ENCODE measurements at places on chromosomes 4 and X.

GRCh38 chr4:20281453-20281852 lies 29.7 kb downstream of the SLIT2 start:
- no peak overlapping the region for H3K27ac ChIP-seq
- no peaks in the 10 kb centered on the region for H3K36me3 ChIP-seq
- no peaks in the 10 kb centered on the region for H3K4me1 ChIP-seq
- H3K27me3 ChIP-seq, result no peaks in the 10 kb centered on the region

DNA sequence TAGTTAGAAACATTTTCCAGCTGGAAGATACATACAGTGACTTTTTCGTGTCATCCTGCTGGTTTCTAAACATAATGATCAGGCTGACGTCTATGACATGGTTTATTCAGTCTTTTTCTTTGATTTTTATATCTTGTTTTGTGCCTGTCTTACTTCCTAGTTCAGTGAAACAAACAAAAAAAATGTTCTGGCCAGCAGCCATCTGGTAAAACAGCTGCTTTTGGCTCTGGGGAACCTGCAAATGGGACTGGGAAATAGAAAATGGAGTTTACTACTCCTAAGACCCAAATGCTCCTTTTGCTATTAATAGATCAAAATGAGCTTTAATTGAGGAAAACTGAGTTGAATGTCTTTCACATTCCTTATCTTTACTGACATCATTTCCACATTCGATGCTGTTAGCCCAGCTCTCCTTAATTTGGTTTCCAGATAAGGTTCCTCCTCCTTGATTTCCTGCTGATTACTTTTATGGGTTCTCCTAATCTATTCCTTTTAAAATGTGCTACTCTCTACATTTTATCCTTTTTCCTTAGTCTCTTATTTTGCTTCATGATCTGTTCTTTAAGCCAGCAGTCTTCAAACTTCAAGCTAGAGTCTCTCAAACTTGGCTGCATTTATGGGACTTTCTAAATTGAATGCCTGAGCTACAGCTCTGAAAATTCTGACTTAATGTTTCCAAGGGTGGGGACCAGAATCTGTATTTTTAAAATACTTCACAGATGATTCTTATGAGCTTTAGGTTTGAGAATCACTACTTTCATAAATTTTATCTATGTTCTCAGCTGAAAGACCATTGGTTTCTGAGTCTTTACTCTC lies 499.5 kb downstream of the ANKRD50 start:
- H3K4me3 ChIP-seq, result no peak overlapping the region
- no peaks in the 10 kb centered on the region for H3K4me1 ChIP-seq
- H3K27ac ChIP-seq, result no peak overlapping the region
- no peak for DNase-seq

DNA sequence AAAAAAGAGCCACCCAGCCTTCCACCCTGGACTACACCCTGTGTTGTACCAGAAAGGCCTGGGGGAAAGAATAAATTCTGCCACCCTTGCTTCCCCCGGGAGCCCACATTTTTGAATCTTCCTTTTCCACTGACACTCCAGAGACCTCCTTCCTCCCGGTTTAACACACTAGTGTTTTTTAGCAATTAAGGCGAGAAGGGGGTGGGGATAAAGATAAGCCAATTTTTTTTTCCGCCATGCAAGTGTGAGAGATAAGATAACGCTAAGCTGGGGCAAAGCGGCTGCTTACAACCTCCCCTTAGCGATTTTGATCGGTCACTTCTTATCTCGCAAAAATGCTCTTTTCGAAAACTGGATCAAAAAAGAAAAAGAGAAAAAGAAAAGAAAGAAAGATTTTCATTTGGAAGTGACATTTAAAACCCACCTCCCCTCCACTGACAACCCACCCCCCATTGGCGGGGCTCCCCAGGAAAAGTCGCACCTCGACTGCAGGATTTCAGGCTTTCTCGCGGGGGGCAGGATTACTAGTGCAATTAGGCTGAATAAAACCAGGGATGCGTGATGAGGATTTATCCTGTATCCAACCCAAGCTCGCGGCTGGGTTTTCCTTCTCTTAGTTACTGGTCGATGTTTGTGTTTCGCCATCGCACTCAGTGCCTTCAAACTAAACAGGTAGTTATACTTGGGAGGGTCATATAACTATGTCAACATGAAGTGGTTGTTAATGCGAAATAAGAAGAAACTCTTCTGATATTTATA lies 6.0 kb upstream of the BCOR start:
- H3K27ac ChIP-seq, result no peak overlapping the region
- no peak for DNase-seq
- peaks cover 30% of the 10 kb centered on the region for H3K4me1 ChIP-seq
- no peak overlapping the region for H3K4me3 ChIP-seq

DNA sequence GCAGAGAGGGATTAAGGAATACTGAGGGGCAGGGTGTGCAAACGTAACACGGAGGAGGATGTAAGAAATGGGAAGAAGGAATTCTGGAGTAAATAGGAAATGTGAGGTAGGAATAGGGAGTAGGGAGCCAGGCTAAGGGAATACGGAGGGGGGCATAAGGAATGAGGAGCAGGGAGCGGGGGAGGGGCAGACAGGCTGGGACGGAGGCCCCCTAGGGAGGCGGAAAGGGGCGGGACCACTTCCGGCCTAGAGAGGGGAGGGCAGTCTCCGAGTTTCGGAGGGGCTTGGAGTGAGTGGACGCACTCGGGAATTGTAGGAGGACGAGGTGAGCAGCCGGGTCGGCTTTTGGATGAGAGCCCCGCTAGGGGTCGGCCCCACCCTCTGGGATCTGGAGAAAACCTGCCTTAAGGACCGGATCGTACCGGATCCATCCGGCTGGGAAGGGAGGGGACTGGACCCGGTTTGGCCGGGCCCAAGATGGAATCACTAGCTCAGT lies 612 bp downstream of the MAGED2 start:
- peak overlapping the region; percentile 90 for H3K4me3 ChIP-seq
- H3K36me3 ChIP-seq, result no peaks in the 10 kb centered on the region
- DNase-seq, result peak; percentile 10
- no peaks in the 10 kb centered on the region for H3K27me3 ChIP-seq
- H3K4me1 ChIP-seq, result no peaks in the 10 kb centered on the region

- H3K4me3 ChIP-seq, result no peak overlapping the region
- DNase-seq, result no peak
- H3K36me3 ChIP-seq, result no peaks in the 10 kb centered on the region
- no peaks in the 10 kb centered on the region for H3K27me3 ChIP-seq
Measured at GRCh38 chr4:162350331-162350730, 186.5 kb upstream of the FSTL5 start.

Data from MM.1S (cell line).